ENCODE measurements at places on chromosomes 2 and 18.
A peak's percentile ranks its signal among the peaks of the same experiment; 100 is the strongest.

DNA sequence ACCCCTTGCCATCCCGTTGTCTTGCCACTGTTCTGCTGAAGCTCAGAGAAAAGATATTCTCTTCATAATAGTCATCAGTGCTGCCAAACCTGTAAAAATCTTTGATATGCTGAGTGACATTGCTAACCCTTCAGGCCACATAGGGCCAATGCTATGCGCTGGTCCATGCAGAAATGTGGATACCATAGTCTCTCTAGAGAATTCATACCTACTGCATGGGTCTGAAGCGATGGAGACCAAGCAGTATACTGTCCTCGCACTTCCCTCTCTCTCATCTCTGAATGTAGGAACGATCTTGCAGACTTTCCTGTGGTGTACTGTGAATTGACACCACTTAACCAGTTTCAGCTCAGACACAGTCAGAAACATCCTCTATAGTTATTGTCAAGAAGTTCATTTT lies 17.9 kb upstream of the ANKRD44 start:
- no peak for DNase-seq

DNA sequence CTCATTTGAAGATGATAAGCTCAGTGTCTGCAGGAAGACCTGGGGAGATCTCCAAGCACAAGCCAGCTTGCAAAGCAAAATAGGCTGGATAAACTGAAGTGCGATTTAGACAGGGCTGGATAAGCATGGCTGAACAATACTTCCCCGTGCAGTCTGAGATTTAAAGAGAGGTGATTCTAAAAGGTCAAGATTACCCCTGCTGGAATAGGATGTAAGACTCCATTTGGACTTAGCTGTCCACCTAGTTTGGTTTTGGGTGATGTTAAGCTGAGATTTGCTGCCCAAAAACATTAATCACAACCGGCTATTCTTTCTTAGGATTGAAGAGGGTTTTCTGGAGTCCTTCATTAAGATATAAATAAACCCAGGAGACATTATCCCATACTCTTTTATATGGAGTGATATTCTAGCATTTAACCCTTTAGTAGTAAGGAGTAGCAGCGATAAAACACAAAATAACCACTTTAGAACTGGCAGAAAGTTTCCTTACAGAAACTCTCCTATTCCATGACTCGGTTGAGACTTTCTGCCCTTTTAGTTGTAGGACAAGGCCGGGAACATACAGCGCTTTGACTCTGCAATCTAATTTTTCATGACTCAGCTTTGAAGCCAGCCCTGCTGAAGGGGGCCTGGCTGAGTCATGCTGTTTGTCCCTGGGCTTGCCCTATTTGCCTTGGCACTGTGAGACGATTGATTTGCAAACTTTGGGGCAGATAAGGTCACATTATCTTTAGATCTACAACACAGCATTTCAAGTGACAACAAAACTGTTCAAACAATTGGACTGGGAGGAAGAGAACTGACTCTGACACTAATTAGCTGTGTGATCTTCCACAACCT lies 238.2 kb downstream of the GCA start:
- no peak for DNase-seq

GRCh38 chr2:45918463-45919159 lies 267.1 kb downstream of the PRKCE start:
- DNase-seq: no peak

DNA sequence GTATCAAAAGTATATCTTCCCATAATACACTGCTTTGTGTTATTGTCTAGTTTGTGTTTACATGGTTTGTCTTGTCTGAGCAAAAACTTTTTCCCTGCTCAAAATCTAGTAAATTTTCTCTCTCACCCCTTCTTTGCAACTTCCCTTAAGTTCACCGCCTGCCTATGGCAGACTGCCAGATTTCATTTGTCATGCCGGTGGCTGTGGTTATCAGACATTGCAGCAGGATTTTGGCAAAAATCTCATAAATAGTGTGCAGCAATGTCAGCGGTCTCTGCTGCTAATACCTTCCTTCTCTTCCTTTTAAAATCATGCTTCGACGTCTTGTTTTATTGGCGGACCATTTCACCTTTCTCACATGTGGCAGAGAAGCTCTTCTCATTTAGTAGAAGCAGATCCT lies 45.6 kb upstream of the TMEM178A start:
- no peak for DNase-seq

DNA sequence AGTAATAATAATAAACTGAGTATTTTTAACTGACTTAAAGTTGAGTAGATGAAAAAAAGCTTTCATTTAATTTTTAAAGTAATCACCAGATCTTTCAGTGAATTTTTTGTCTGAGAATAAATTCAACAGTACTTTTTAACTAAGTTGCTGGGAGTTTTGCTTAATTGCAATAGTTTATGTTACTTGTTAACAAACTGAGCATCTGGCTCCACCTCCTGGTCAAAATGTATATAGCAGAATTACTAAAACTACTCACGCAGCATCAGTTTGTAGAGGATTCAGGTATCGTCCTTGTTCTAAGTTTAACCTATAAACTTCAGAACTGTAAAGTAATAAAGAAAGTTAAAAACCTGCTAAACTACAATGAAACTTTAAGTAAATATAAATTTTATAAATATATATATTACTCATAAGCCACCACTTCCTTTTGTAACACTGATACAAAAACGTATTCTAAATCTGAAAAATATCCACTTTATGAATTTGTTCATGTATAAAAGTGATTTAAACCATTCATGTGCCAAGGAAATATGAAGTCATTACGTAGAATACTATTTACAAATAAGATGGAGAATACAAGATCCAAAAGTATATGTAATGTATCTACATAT lies 21.3 kb downstream of the NOL10 start:
- DNase-seq: peak; percentile 42

DNA sequence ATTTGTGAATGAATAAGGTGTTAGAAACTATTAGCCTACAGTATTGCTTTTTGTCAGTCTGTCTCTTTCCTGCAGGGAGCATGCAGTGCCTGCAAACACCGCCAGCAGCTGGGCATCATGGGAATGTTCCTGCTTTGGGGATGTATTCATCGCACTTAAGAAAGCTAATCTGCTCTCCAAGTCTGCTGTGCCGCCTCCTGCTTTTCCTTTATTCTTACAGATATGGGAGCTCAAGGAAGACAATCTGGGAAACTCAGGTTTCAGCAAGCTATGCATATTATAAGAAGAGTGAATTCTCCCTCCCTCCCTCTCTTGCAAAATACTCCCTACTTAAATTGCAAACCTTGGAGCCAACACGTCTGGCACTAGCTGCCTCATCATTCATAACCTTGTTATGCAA lies 479.2 kb upstream of the ACVR2A start:
- no peak for DNase-seq

DNA sequence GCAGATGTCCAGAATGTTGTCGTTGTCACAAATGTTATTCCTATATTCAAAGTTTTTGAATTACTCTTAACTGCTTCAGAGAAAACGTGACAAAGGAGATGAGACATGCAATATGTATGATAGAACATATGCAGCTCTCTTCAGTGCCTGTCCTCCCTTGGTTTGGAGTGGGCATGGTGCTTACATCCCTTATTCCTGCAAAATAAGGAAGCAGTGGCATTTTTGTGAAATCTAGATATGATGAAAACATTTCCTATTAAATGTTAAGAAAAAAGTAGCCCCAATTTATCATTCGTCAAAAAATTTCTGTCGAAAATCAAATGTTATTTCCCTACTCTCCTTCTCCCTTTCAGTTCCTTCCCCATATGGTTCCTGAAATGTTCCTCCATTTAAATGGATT lies 457.5 kb upstream of the FANCL start:
- DNase-seq: no peak

- no peak for DNase-seq
Measured at GRCh38 chr2:21774691-21775368, 651.1 kb downstream of the TDRD15 start.

GRCh38 chr2:212863185-212863588 lies 288.2 kb downstream of the IKZF2 start:
- no peak for DNase-seq

DNA sequence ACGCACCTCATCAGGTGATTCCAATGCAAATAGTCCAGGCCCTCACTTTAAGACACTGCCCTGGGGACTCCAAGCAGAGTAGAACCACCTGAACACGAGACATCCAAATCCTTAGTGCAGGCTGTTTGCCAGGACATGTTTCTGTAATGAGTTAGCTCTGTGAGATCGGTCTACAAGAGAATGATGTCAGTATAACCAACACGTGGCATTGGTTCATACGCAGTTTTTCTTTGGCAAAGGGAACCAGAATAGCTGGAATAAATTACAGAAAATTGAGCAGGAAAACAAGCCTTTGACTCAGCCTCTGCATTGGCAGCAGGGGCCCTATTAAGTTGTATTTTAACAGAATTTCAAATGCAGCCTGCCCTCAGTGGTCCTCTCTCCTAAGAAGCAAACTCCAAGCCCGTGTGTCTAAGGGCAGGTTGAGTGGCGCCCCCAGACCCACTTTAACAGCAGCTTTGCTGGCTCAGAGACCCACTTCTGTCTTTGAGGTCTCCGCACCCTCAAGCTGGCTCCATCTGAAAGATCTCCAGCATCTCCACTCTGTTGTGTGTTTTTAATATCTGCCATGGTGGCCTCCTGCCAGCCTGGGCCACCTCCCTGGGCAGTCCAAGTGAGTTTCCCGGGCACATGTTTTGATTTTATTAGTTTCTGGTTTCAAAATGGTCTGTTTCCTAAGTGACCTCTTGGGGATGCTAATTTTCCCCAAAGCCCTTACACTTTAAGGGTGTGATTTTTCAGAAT lies 61.3 kb downstream of the ALPK2 start:
- DNase-seq: no peak

DNA sequence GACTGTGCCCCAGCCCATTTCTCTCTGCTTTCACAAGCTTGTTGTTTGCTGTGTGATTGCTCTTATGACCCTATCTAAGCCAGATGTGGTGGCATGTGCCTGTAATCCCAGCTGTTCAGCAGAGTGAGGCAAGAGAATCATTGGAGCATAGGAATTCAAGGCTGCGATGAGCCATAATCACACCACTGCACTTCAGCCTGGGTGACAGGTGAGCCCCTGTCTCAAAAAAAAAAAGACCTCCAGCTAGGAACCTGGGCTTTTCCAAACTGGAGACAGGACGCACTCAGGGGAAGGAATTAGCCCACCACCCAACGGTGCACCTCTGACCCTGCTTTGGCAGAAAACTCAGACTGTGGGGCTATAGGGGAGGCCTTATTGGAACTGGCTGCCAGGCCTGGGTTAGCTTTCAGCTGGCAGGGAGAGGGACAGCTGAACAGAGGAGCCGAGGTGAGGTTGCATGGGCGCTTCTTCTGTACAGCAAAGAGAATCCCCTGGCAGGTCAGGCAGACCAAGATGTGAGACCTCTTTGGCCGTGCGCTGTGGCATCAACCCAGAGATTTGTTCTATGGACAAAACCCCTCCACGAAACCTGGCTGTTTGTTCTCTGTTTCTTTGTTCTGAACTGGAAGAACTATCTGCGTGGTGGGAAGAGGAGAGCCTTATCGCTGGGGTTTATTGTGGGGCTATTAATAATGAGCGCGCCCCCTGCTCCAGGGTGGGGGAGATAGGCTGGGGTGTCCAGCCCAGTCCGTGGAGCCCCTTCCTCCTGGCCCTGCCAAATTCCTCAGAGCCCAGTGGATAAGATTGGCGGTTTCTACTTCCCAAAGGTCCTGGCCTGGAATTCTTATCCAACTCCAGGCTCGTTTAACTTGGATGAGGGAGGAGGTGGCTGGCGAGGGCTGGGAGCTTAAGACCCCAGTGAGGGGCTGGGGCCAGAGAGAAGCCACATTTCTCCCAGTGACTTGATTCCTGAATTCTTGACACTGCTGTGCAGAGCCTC lies 38.8 kb upstream of the SMAD7 start:
- no peak for DNase-seq

DNA sequence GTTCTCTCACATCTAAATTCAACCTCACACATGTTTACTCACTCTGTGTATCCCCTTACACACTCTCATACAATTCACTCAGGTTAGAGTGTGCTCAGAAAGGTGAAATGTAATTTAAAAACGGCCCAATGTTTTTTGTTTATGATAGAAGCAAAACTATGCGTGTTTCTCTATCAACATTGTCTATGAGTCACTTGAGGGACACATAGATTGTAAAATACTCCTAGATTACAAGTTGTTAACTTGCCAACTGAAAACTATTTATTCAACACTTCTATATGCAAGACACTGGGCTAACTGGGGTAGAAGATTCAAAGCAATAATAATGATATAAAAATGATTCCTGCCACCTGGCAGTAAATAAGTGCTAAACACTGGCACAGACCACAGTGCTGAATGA lies 24.6 kb downstream of the CCDC195 start:
- no peak for DNase-seq

- DNase-seq: no peak
Measured at GRCh38 chr2:41965173-41965908, 82.5 kb upstream of the PKDCC start.

Data from left renal pelvis (tissue), 4 donors.